BJ (cell line): ENCODE measurements at places on chromosomes 1 and 21.

- DNase-seq = no peak
These were observed 922 bp upstream of the FCRLB start for GRCh38 chr1:161720422-161720821.

DNA sequence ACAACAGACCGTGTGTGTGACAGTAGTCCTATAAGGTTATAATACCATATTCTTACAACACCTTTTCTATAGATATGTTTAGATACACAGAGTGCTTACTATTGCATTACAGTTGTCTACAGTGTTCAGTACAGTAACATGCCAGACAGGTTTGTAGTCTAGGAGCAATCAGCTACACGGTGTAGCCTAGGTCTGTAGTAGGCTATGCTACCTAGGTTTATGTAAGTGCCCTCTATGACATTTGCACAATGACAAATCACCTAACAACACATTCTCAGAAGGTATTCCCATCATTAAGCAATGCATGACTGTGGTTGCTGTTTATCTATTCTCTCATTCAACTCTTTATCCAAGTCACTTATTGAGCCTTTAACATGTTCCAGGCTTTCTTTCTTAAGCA lies 1.8 kb upstream of the WLS start:
- DNase-seq = no peak

- DNase-seq = peak; percentile 13
These were observed 34.6 kb upstream of the CTPS1 start for GRCh38 chr1:40944841-40945430.

DNA sequence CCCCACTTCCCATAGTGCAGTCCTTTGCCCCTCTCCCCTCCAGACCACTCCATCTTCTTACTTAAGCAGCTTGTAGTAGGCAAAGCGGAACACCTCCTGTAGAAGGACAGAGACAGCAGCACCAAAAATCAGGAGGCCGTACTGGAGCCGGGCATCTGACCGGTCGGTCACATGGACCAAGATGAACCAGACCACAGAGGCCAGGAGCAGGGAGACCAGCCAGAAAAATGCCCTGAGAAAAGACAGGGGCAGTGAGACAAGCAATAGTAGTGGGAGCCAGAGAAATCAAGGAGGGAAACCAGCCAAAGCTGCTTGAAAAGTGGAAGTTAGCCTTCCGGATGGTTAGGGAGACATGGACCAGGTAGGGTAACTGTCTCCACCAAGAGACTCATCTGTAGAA lies 920 bp downstream of the APH1A start:
- no peak for DNase-seq
